CD8-positive, alpha-beta T cell (primary cell): ENCODE measurements at places on chromosomes 7 and 10.

- no peak for DNase-seq
Measured at GRCh38 chr10:130751851-130752250, 559.7 kb downstream of the TCERG1L start.

DNA sequence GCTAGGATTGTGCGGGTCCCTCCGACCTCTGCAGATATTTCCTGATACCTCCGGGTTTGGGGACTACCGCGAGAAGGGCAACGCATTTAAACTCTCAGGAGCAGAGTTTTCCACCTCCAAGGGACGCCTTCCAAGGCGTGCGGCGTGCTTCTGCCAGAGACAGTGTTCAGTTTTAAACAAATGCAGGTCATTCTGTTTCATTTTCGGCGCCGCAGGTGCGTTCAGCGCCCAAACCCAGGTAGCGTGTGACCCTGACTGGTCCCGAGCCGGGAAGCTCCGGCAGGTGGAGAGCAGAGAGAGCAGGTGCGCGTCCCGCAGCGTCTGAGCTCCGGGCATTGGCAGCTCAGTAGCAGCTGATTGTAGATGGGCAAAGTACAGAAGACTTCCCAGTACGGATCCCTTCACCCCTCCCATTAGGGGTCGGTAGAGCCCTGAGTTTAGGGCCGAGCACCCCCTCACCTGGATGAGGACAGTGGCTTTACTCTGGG is 1.4 kb upstream of the CYP26A1 start:
- DNase-seq: no peak

DNA sequence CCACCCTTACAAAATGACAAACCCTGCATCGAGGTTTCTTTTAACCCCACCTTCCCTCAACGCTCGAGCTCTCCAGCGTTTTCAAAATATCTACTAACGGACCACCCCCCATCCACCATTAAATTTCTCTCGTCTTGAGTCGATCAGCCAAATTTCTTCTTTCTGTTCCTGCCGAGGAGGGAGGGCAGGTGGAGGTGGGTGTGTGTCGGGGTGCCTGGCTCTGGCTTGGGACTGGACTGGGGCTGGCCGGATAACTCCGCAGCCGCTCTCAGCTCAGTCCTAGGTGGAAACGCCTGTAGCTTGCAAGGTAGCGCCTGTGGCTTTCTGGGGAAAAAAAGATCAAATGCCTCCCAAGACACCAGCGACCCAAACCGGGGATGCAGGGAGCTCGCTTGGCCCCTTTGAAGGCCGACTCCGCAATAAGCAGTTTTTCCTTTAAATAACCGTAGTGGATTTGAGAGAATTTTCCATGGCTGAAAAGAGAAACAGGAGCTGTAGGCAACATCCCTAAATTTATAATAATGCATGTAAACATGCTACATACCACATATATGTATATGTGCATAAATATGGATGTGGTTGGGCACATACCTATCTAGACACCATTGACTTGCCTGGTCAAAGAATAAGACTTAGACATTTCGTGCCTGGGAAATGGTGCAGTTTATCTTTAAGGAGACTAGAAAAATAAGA is 1.9 kb upstream of the TMEM178B start:
- no peak for DNase-seq

GRCh38 chr7:24922099-24922773 is 57.7 kb downstream of the OSBPL3 start:
- no peak for DNase-seq
